HTR-8/SVneo (cell line): ENCODE measurements at places on chromosomes 6 and 20.

DNA sequence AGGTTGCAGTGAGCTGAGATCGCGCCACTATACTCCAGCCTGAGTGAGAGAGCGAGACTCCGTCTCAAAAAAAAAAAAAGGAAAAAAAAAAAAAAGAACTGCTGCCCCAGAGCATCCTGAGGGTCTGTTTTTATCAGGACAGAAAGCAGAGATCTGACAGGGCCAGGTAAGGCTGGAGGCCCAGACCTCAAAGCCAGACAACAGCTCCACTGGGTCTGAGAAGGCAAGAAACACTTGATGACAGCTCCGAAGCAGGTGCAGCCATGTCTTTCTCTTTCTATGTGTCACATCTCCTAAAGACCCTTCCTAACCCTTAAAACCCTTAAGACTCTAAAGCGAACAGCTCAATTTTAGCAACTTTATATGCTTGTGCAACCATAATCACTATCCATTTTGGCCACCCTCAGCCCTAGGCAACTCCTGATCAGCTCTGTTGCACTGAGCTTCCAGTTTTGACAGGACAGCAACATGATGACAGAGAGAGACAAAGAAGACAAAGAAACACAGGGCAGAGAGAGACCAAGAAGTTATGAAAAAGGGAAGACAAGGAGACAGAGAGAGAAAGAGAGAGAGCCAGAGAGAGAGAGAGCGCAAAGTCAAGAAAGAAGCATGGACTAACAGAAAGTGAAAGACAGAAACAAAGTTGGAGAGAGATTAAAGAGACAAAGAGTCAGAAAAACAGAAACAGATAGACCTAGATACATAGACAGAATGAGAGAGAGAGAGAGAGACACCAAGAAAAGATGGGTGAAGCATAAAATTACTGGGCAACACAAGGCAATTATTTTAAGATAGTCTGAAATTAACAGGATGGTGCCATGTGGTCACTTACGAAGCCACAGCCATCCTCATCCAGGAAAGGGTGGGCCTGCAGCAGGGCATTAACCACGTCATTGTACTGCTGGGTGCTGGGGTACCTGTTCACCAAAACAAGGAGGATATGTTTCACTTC is 39.2 kb downstream of the SAMD3 start:
- DNase-seq, result no peak

DNA sequence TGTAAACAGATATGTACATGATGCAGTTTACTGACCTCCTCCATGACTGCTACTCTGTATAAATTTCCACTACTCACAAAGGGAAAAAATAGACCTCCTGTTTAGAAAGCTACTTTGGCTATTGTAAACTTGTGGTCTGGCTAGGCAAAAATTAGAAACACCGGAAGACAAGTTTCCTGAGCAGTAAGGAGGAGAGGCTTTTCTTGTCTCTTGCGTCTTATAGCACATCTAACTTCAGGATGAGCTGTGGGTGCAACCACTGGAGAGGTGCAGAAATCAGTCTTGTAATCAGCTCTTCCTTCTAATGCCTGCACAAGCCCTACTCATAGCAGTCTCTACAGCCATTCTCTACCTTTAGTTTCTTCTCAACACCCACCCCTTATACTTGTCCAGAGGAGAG is 296.5 kb upstream of the SLC35B3 start:
- DNase-seq, result no peak

DNA sequence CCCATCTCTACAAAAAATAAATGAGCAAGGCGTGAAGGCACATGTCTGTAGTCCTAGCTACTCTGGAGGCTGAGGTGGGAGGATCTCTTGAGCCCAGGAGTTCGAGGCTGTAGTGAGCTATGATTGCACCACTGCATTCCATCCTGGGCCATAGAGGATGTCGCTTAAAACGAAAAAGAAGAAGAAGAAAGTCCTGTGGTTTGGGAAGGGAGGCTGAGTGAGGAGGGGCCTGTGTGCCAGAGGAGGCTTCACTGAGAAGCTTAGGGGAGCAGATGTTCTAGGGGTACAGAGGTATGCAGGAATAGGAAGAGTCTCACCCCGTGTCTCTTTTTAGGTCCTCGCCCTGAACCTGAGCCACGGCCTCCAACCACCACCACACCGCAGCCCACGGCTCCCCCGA is 4.2 kb downstream of the MMP9 start:
- no peak for DNase-seq

GRCh38 chr6:135372758-135373157 is 124.8 kb downstream of the AHI1 start:
- DNase-seq, result no peak

DNA sequence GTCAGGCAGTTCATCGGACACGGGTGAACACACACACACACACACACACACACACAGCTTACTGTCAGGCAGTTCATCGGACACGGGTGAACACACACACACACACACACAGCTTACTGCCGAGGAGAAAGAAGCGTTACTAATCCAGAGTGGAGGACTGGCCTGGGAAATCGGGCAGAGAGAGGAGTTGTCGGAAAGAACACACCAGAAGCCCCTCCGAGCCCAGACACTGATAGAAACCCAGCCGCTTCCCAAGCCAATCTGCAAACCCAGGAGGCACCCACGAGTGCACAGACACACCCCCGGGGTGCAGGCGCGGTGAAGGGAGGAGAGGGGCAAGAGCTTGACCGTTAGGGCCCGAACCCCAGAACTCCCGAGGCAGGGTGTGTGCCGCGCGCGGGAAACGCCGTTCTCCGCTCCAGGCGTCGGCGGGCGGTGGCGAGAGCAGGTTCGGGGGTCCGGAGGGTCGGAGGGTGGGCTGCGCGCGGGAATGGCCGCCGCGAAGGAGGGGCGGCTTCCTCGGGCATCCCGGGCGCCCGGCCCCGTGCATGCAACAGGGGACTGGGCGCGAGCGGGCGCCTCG is 636 bp downstream of the ELOVL2 start:
- no peak for DNase-seq

DNA sequence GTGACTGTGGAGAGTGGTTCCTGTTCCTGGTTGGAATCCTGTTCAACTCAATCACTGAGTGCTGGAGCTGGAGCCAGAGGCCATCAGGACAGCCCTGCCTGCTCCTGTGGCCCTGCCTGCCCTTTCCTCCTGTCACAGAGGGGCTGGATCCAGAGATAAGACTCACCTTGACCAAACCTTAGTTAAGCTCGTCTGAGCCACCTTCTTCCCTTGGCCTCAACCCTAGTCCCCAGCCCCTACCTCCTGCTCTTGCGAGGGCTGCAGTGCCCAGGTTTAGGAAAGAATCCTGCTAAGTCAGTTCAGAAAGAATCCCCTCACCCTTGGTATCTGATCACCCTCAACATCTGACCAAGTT is 47.0 kb upstream of the CST5 start:
- DNase-seq, result no peak

- DNase-seq, result no peak
These were observed at the start of gene SLC17A1 for GRCh38 chr6:25831532-25832306. TSS of gene SLC17A1 (minus strand) at chr6:25832052. CDS start at chr6:25830557, 1,495 bp downstream.

GRCh38 chr20:23970049-23970448 is 18.5 kb downstream of the GGTLC1 start:
- no peak for DNase-seq
